ENCODE measurements at places on chromosomes 13 and 19. TPM values are rescaled to one million over a fixed set of nuclear protein-coding genes. Genes with fewer than 3 reads are reported as not detected.

DNA sequence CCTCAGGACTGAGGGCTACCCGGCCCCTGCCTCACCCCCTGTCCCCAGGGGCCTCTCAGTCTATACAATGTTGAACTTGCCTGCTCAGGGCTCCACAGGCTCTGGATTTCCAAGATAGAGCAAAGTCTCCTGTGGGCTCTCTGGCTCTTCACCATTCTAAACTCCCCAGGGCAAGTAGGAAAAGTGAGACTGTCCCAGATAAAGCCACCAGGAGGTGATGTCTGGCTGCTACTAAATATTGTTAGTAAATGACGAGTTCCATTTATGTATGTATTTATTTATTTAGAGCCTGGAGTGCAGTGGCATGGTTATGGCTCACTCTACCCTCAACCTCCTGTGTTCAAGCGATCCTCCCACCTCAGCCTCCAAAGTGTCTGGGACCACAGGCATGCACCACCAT lies 73.6 kb upstream of the SIAH3 start:
- DNase-seq: no peak

- no peak for DNase-seq
Measured at GRCh38 chr13:26548205-26548765, 9.2 kb upstream of the WASF3 start.

- no peak for DNase-seq
Measured at GRCh38 chr13:85243831-85244230, 555.4 kb downstream of the SLITRK6 start.

DNA sequence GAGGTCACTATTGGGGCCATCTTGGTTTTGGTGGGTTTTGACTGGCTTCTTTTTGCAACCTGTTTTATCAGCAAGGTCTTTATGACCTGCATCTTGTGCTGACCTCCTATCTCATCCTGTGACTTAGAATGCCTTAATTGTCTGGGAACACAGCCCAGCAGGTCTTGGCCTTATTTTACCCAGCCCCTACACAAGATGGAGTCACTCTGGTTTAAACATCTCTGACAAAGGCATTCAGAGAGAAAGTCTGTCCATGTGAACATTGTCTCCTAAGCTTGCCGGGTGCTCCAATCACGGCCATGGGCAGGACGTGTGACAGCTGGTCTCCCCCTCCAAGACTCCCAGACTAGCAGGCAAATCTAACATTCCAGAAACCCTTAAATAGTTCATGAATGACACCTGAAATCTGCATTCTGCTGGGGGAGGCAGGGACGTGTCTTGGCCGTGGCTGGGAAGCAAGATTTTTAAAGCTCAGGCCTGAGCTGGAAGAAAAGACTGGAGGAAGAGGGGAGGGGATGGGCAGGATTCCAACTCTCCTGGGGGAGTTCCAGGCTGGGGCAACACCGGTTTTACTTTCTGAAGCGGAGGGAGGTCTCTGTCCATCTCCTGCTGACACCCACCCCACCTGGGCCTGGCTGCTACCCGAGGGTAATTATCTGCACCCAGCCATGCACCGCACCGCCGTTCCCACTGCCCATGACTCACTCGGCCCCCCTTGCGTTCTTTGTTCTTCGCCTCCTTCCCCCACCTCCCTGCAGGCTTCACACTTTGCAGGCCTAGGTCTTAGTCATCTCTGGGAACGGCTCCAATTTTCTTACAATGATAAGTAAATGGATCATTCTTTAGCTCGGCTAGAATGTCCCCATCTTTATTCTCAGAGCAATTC lies 11.6 kb upstream of the OR1M1 start:
- DNase-seq: peak; percentile 3

DNA sequence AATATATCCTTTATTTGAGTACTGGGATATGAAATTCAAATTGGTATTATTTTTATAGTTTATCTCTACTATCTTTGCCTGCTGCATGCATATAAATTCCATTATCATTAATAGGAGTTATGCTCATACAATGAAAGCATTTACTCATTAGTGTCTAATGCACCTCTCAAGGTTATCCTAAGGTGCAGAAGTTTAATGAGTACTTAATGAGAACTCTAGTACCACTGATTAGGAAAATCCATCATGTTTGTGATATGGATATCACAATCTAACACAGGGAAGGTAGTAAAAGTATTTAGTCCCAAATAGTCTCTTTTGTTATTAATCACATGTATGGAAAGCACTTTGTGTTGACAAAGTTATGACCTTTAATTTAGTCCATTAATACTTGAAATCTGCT lies 77.2 kb upstream of the SLC10A2 start:
- no peak for DNase-seq

Gene NMRK2
- polyA plus RNA-seq: not detected

Gene PRR22
- polyA plus RNA-seq: 0.28 TPM

Measured in BJ (cell line).